Activated CD8-positive, alpha-beta memory T cell treated with anti-CD3 and anti-CD28 coated beads, Interleukin-2, amount 50 U/mL, for 4 hours (primary cell): ENCODE measurements at places on chromosomes 1 and 21.

GRCh38 chr1:40956407-40956806 is 23.1 kb upstream of the CTPS1 start:
- DNase-seq, result no peak

DNA sequence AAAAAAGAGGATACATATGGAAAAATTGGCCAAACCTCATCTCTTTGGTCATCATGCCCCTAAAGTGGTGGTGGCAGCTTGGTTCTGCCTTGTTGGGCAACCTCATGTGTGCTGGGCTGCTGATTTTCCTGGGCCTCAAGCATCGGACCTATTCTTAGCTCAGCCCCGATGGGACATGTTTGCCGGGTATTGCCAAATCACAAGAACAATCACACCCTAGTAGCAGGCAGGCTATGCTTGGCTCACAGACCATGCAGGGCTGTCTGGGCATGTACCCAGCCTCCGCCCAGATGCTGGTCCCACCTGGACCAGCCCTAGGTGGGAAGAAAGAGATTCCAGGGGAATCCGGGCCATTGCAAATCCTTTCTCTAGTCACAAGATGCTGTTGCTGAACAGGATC is 189.4 kb upstream of the FGGY start:
- no peak for DNase-seq

DNA sequence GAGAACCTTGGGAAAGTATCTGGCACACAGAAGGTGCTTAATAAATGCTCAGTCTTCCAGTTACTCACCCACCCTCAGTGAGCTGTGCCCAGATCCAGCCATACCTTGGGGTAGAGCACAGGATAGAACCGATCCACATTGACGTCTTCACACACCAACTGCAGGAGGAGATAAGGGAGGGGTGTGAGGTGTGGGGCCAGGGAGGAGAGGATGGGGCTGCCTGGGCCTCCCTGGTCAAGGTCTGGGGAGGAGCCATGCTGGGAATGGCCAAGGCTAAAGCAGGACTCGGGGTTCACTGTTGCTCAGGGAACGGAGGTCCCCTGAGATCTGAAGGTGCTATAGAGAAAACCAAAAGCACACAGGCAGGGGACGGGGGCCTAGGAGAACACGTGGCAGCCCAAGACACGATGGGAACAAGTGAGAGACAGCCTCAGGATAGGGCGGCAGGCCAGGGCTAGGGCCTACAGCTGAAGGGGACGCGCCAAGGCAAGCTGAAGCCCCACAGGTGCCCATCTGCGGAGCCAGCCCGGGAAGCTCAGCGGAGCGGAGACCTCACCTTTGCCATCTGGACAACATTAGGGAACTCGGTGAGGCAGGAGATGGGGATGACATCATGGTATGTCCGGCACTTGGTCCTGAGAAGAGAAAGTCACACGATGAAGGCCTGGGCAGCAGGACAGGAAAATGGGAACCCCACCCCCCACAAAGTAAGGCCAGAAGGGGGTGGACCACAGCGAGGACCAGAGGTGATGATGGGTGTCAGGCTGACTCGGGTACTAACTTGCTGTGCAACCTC is 55.9 kb downstream of the RAP1GAP start:
- DNase-seq, result no peak

- no peak for DNase-seq
Observed at GRCh38 chr21:41943851-41944250, 10.0 kb downstream of the C2CD2 start.

DNA sequence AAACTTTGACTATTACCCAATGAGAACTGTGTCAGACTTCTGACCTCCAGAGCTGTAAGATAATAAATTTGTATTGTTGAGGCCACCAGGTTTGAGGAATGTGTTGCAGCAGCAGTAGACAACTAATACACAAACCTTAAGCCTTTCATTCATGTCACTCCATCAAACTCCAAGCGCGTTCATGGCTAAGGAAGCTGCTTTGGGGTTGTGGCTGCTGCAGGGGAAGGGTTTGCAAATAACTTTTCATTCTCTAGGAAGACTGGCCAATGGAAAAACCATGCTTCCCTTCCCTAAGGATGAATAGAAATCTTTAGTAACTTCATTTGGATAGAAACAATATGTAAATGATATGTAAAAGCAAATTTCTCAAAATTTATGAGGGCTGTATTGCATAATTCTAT is 170.4 kb downstream of the RHOU start:
- DNase-seq, result no peak

DNA sequence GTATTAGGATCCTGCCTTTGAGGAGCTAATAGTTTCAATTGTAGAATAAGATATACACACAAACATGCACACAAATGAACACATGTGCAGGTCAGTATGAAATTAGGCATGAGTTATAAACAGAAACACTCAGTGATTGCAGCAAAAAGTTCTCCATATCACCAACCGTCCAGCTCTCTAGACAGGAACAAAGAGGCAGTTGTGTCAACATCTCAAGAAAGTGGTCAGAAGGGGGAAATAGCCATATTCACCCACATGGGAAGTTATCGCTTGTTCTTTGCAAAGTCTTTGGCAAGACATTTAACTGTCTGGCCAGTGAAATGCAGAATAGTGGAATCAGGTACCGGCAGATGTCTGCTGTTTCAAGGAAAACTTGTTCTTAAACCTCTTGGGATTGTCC is 29.4 kb upstream of the PIGC start:
- no peak for DNase-seq

DNA sequence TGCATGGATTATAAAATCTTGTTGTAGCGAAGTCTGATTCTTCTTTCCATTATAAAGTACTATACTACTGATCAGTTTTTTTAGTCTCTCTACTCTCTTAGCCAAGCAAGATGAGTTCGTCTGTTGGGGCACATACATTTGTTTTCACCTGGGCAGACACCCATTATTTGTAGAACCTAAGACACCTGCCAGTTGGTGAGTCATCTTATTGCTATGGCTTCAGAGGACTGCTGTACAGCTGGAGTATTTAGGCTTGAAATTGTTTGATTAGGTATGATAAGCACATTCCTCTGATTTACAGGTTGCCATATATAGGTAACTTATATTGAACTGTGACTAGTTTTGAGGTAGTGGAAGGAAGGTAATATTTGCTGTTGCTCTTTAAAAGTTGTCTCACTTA is 17.2 kb downstream of the RBM15 start:
- DNase-seq, result no peak

DNA sequence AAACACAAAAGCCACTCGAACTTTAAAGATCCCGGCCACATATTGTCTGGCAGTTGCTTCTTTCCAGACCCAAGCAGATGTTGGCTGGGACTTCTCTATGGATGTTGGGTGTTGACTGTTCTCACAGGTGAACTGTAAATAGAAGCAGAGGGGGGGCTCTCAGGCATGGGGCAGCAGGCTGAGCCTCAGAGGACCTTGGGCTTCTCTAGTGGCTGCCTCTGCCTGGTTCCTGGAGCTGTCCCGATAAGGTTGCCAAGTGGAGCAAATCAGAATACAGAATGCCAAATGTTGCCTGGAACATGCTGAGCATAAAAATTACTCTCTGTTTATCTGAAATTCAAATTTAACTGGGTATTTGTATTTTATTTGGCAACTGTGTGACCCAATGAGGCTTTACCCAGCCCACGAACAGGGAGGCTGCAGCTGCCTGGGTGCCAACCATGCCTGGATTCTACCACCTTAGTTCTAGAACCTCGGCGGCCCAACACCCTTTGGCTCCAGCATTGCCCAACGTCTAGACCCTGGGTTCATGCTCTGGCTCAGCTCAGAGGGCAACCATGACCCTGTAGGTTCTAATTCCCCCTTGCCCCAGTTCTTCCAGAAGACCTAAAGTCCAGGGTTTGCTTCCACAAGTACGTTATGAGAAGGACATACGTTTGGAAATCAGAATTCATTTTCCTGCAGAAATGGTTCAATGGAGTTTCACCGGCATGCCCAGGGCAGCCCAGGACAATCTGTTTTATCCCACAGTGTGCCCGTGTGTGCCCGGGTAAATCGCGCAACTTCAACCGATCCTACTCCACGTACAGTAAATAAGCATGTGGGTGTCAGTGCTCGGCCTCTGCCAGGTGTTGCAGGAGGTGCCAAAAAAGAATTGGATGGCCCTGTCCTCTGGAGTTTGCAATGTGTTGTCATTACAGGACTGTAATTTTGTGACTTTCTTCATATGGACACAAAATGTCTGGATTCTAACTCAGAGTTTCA is 5.4 kb upstream of the SLC45A1 start:
- no peak for DNase-seq

GRCh38 chr1:44610527-44611148 is 63.6 kb downstream of the TMEM53 start:
- DNase-seq, result no peak

DNA sequence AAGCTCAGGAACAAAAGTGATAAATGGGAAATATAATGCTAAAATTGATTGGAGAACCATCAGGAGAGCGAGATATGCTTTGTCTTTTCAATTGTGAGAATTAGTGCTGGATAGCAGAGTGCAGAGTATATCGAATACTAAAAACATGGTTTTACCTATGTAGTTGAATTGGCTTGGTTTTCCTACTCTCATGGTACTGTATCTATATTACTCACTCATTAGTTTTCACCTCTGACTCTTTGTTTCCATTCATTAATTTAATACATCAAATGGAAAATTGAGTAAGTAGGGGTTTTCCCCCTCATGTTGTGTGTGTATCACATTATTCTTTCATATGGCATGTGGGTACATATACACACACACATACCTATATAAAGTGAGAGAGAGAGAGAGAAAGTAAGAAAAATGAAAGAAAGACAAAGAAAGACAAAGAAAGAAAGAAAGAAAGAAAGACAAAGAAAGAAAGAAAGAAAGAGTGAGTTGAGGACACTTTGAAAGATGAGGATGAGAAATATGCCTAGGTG is 1574.5 kb downstream of the MRPL39 start:
- DNase-seq, result no peak

- DNase-seq, result no peak
Observed at GRCh38 chr21:45032977-45033710, 41.2 kb upstream of the ADARB1 start.

DNA sequence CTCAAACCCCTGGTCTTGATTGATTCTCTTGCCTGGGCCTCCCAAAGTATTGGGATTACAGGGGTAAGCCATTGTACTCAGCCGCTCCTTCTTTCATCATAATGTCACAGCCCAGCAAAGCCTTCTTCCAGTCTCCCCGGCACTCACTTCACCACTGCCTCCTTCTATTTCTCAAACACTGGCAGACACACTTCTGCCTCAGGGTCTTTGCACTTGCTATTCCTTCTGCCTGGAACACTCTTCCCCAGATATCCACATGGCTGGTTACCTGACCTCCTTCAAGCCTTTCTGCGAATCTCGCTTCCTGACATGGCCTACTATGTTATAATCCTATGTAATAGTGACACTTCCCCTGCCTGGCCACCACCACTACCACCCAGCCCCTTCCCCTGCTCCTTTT is 7.2 kb upstream of the SLC9A1 start:
- DNase-seq, result no peak

DNA sequence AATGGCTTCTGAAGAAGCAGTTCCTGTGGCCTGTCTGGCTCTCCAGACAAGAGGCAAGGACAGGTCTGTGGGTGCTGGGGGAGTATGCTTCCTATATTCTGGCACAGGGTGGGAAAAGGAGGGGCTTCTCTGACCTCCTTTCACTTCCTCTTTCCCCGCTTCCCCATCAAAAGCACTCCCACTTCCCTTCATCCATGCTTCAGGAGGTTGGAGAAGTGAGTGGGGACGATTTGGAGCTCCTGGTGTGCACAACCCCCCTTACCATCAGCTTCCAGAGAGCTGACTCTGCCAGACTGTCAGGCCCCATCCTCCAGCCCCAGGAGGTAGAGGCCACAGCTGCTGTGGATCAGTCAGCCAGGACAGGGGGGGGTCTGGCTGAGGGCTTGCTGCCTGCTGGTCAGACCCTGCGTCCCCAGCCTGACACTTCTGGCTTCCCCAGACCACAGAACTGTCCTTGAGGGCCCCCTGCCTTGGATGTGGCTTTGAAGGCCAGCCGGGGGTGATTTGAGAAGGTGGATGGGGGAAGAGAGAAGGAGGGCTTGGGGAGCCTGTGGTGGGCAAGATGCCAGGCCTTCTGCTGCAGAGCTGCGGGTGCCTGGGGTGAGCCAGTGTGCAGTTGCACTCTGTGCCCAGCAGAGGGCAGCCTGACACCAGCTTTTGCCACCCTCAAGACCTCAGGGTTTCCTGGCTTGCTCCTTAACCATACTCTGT is 21.5 kb upstream of the TMEM222 start:
- DNase-seq, result peak; percentile 77

DNA sequence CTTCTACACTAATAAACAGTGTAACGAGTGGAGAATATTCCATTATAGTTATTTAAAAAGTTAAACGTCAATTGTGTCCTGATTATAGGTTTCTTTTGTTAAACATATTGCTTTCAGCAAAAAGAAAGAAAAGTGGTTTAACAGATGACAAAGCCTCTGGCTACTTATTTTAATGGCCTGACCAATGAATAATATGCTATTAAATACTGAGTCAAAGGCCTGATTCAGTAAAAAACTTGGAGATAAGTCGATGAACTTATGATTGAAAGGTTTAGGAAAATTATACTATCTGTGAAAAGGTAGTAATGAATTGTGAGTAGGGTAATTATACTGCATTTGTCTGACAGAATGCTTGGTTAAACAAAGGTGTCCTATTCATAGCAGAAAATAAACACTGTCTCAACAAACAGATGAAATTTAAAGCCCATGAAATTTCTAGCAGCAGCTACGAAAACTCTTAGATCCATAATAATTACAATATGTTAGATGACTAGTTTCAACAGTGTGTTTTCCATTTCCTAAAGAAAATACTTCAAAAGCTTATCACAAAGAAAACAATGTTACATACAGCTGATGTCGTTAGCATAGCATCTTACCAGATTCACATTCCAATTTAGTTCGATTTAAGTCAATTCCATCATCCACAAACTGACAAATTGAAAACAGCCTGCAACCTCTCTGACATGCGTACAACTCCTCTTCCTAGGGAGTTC is 6.2 kb downstream of the TMEM59 start:
- DNase-seq, result no peak

GRCh38 chr1:121417325-121417923 is 232.6 kb downstream of the SRGAP2C start:
- no peak for DNase-seq

DNA sequence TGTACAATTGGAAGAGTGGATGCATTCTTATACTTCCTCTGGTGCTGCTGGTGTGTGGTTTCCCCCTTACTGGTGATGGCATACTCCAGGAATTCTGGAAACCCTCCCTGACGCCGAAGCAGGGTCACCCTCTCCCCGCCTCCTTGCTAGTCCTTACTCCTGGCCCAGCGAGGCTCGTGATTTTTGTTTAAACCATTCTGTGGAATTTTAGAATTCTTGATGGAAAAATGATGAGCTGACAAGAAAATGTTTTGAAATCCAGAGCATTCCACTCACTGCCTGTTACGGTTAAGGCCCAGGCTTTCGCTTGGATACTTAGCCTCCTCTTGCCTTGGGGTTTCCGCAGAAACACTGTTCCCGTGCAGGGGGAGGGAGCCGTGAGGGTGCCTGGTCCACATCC is 41.1 kb downstream of the IL6R start:
- no peak for DNase-seq
